Smooth muscle cell of trachea (primary cell): ENCODE measurements at places on chromosomes 16 and 17. TPM values are rescaled to one million over a fixed set of nuclear protein-coding genes. Genes with fewer than 3 reads are reported as not detected.

The C17orf100 gene
- total RNA-seq: 0.58 and 1.2 TPM in 2 replicates

The FBXW10 gene
- under 0.01 TPM in 1 of 2 replicates, not detected in the other for total RNA-seq

The SCNN1B gene
- not detected in 2 replicates for total RNA-seq

The HOXB4 gene
- total RNA-seq: 2.9 and 5.8 TPM in 2 replicates

The EXOC7 gene
- total RNA-seq: 107 and 137 TPM in 2 replicates

The TMEM132E gene
- not detected in 2 replicates for total RNA-seq

The CBLN1 gene
- total RNA-seq: not detected in 2 replicates

The ZNF594 gene
- total RNA-seq: 12.9 and 13.1 TPM in 2 replicates

The HID1 gene
- total RNA-seq: 0.29 and 0.66 TPM in 2 replicates

The OR1F1 gene
- not detected in 2 replicates for total RNA-seq

The SGCA gene
- 0.73 and 3.3 TPM in 2 replicates for total RNA-seq

The TERB1 gene
- not detected in 2 replicates for total RNA-seq

The HBZ gene
- total RNA-seq: not detected in 2 replicates

The WNT3 gene
- 0.83 and 1.2 TPM in 2 replicates for total RNA-seq

The POLDIP2 gene
- 95.6 and 104 TPM in 2 replicates for total RNA-seq

The STX8 gene
- total RNA-seq: 96.4 and 137 TPM in 2 replicates

The RTN4RL1 gene
- 0.15 and 0.50 TPM in 2 replicates for total RNA-seq

The INO80E gene
- 19.7 and 26.9 TPM in 2 replicates for total RNA-seq

The MMP28 gene
- 1.2 TPM in 1 of 2 replicates, not detected in the other for total RNA-seq

The ZBTB4 gene
- total RNA-seq: 27.8 and 44.8 TPM in 2 replicates

The ITGA2B gene
- total RNA-seq: 0.15 and 0.66 TPM in 2 replicates

The NPIPA3 gene
- total RNA-seq: 0.33 and 1.2 TPM in 2 replicates

The HAGHL gene
- total RNA-seq: 16.4 and 21.5 TPM in 2 replicates

The KRT15 gene
- total RNA-seq: 0.66 and 2.9 TPM in 2 replicates

The TP53TG3 gene
- not detected in 2 replicates for total RNA-seq

The IL34 gene
- 4.5 and 12.4 TPM in 2 replicates for total RNA-seq

The STRADA gene
- 21.5 and 28.2 TPM in 2 replicates for total RNA-seq

The KRT12 gene
- total RNA-seq: not detected in 2 replicates

The DNAH9 gene
- total RNA-seq: not detected in 2 replicates
